Fibroblast of lung (primary cell): ENCODE measurements at places on chromosomes 1 and 21. TPM values are rescaled to one million over a fixed set of nuclear protein-coding genes. Genes with fewer than 3 reads are reported as not detected.

Gene PLCH2
- 0.02 and 0.10 TPM in 2 replicates for polyA plus RNA-seq

Gene LRRC71
- 0.16 and 1.8 TPM in 2 replicates for polyA plus RNA-seq

Gene MYOM3
- polyA plus RNA-seq, result not detected in 2 replicates

Gene WNT2B
- polyA plus RNA-seq, result 1.3 and 2.0 TPM in 2 replicates

Gene COL9A2
- 0.40 and 1.3 TPM in 2 replicates for polyA plus RNA-seq
